Cardiac fibroblast (primary cell): ENCODE measurements at places on chromosomes 11 and 22.

DNA sequence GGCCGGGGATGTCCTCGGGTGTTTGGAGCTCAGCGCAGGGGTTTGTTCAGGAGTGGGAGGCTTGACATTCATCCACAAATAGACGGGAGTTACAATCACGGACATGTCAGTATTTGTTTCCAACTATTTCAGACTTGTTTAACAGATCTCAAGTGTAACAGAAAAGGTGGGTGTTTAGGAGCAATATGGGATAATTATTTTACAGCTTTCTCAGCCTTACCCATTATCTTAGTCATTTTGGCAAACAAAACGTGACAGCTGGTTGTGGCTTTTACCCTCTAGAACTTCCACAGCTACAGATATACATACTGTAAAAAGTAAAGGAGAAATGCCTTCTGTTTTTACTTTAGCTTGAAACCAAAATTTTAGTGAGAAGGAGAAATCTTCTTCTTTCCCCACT is 178.7 kb upstream of the TMEM45B start:
- no peak for DNase-seq

DNA sequence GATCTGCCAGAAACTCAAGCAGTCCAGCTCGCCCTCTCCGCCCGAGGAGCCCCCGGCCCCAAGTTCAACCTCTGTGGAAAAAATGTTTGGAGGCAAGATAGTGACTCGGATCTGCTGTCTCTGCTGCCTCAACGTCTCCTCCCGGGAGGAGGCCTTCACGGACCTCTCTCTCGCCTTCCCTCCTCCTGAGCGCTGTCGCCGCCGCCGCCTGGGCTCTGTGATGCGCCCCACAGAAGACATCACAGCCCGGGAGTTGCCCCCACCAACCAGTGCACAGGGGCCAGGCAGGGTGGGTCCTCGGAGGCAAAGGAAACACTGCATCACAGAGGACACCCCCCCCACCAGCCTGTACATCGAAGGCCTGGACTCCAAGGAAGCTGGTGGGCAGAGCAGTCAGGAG is 20.8 kb downstream of the USP35 start:
- DNase-seq: no peak

DNA sequence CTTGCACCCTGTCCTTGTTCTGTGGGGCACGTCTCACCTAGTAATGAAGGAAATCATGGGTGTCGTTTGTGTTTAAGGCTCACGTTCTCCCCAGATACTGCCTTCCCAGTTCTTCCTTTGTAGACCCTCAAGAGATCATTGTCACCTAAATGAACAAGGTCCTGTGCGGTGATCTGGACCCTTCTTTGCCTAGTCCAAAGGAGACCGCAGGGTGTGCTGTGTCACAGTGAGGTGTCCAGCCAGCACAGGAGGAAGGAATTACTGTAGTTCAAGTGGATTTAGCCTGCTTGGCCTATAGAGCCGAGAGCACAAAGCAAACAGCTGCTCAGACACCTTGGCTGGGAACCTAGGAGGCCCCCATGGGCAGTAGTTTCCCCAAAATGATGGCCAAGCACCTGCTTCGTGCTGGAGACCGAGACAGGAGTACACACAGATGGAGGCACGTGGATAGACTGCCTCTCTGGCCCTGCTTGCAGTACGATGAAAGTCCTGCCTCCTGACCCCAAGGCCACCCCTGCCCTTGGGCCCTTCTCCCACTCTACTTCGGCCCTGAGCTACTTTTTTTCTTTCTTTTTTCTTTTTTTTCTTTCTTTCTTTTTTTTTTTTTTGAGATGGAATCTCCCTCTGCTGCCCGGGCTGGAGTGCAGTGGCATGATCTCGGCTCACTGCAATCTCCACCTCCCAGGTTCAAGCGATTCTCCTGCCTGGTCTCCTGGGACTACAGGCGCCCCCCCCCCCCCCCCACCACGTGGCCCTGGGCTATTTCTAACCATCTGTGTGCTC is 19.4 kb upstream of the PPFIA1 start:
- DNase-seq: no peak

- DNase-seq: peak; percentile 76
Measured at GRCh38 chr11:19660076-19660475, 52.6 kb upstream of the NAV2 start.

- DNase-seq: peak; percentile 81
Measured at GRCh38 chr11:9972989-9973388, 309.1 kb downstream of the SWAP70 start.

GRCh38 chr11:12518606-12519385 is 141.4 kb downstream of the PARVA start:
- no peak for DNase-seq

DNA sequence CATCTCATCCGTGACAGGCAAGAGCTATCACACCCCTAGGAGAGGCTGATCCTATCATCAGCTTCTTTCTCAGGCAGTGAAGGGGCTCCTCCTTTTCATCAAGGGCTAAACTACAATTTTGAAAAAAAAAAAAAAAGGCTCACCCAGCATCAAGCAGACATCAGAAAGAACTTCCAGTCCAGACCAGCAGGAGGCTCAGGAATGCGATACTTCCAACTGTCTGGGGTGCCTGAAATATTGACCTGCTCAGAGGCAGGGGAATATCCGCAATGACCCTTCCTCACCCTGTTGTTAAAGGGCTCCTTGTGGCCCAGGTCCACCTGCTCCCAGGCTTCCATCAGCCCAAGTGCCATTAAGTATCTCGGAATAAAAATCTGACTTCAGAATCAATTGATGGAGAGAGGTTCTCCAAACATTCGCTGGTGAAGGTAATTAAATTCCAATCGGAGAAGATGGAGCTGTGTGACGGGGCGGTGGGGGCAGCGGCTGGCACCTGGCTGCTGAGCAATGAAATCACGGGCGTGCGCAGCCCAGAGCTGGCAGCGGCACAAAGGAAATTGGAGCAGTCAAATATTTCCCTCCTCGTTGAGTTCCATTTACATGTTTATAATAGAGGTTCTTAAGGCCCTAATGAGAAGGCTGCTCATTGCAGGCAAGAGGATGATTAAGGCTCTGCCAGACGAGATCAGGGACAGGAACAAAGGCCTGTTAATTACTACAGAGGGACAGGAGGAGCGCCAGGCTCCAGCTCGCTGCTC is 69.0 kb upstream of the THY1 start:
- peak; percentile 42 for DNase-seq

DNA sequence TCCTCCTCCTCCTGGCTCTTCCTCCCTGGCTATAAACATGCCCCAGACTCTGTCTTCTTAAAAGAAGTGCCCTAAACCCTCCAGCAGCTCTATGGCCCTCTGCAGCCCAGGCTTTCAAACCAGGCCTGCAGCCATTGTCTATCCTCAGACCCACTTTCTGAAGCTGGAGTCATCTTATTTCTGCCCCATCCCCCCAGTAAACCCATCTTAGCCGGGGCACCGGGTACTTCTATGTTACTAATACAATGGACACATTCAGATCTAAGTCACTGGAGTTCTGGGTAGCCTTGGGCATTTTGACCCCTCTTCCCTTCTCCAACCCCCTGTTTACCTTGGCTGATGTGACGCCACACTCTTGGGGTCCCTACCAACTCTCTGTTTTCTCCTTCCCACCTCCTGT is 29.7 kb upstream of the CACNG2 start:
- DNase-seq: no peak

DNA sequence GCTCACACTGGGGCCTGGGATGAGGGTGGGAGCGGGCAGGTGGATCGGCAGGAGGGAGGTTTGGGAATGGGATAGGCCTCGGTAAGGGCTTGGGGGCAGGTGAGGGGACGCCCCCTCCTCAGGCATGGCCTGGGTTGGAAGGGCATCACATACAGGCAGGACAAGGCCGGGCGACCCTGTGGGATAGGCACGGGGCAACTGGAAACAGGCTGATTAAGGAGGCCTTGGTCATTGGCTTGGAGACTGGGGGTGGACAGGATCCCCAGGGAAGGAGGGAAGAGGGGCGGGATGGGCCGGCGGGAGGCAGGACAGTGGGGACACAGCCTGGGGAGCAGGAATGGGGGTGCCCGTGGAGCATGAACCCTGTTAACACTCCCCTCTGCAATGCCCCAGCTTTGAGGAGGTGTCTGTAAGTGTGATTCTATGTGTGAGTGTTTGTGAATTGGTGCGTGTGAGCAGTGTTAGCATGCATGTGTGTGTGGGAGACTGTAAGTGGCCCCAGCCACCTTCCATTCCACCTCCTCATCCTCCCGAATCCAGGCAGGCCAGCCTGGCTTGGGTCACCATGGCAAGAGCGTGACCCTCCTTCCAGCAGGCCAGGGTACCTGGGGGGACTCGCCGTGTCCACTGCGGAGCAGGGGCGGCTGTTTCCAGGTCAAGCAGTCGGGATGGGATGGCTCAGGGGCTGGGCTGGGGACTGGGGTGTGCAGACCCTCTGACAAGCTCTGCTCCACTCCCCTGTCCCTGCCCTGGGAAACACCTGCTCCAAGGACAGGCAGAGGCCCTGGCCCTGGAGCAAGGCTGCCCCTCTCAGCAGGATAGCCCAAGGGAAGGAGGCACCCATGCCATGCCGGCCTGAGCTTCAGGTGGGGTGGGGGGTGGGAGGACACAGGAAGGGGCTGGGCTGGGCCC is 3.4 kb upstream of the PIM3 start:
- no peak for DNase-seq

- DNase-seq: no peak
Measured at GRCh38 chr22:40452730-40453487, 82.5 kb downstream of the SGSM3 start.

DNA sequence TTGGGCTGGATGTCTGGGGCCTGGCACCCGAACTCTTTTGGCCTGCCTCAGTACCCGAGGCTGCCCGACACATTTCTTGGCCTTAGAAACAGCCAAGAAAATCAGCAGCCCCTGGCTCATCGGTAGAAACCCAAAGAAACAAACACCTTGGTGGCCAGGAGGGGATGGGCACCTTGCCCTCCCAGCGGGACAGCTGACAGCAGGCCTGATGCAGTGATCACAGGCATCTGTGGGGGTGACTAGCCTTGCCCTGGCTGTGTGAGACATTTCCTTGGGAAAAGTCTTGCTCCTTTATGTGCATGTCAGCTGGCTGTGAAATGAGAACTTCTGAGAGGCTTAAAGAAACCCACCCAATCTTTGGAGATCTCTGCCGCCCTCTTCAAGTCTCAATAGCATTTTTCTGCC is 60.9 kb downstream of the SMIM38 start:
- no peak for DNase-seq

DNA sequence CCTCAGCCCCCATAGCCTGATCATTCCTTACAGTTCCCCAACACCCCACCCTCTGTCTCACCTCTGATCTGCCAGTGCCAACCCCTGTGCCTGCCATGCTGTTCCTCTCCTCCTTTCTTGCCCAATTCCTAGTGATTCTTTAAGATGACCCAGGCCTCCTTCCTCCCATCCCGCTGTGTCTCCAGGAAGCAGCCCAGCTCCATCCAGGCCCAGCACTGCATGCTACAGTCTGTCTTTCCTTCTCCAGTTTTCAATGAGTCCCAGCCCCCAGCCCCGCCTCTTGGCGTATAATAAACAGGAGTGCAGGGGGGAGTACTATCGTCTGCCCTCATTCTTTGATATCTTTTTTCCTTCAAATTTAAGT is 12.3 kb downstream of the LTBP3 start:
- DNase-seq: no peak

DNA sequence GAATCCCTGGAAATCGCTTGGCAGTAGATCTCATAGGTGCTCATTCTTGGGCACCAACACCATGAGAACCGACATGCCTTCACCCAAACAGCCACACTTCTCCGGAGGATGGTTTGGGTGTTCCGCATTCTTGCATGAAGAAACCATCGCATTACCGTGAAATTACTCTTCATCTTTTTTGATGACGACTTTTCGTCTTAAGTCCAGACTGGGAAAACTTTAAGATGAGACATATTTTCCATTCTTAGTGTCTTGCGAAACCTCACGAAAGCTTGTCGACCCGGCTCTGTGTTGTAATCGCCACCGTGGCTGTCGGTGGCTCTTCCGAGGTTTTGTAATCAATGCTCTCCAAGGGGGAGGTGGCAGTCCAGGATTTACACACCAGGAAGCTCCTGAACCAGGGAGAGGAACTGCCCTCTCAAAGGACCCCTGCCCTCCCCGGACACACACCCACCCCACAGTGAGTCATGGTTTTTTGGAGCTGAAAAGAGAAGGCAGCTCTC is 1.7 kb downstream of the TOM1 start:
- peak; percentile 98 for DNase-seq

DNA sequence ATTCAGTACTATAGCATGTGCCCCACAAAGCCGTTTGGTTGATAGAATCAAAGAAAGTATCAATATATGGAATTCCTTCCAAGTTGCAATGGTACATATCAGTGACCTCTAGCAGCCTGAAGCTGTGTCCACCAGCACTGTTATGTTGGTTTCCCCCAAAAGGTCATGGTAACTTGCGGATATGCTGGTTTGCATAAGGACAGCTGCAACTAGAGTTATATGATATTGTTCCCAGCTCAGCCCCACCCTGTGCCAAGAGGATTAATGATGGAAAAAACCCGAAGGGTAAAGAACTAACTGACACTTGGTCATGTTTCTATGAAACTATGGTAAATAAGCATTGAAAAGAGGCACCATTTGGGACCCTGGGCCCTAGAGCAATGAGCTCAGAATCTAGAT is 93.5 kb downstream of the PDHX start:
- DNase-seq: no peak

- DNase-seq: no peak
Measured at GRCh38 chr11:72673284-72673942, 809 bp downstream of the PDE2A start.

- no peak for DNase-seq
Measured at GRCh38 chr22:20239676-20240446, 28.3 kb downstream of the RTN4R start.

DNA sequence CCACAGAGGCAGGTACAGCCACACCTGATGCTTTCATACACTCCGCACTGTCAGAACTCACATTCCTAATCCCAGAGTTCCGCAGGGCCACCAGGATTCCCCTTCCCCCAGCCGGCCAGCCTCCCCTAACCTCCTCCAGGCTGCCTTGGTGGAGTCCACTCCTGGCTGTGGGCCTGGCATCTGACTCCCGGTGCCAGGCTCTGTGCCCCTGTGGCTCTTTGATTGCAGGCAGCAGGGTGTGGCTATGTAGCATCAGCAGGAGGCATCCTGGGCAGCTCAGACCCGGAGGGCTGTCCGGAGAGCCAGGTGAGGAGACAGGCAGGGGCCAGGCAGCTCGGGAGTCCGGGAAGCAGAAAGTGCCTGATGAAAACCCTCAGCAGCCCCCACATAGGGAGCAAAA is 1432.9 kb downstream of the BRD1 start:
- DNase-seq: no peak

DNA sequence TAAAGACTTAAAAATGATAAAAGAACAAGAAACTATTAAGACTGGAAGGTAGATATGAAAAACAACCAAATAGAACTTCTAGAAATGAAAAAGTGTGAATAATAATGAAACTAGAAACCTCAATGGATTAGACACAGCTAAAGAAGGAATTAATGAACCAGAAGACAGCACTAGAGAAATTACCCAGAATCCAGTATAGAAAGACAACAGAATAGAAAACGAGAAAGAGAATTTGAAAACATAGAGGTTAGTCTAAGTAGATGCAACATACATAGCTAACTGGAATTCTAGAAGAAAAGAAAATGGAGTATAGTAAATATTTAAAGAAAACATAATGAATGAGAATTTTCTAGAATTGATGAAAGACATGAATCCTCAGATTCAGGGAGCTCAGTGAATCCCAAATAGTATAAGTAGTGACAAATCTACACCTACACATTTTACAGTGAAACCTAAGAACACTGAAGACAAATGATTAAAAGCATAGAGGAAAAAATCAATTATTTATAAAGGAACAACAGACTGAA is 111.9 kb downstream of the PARVA start:
- no peak for DNase-seq
